ENCODE measurements at places on chromosomes 13 and 19.

DNA sequence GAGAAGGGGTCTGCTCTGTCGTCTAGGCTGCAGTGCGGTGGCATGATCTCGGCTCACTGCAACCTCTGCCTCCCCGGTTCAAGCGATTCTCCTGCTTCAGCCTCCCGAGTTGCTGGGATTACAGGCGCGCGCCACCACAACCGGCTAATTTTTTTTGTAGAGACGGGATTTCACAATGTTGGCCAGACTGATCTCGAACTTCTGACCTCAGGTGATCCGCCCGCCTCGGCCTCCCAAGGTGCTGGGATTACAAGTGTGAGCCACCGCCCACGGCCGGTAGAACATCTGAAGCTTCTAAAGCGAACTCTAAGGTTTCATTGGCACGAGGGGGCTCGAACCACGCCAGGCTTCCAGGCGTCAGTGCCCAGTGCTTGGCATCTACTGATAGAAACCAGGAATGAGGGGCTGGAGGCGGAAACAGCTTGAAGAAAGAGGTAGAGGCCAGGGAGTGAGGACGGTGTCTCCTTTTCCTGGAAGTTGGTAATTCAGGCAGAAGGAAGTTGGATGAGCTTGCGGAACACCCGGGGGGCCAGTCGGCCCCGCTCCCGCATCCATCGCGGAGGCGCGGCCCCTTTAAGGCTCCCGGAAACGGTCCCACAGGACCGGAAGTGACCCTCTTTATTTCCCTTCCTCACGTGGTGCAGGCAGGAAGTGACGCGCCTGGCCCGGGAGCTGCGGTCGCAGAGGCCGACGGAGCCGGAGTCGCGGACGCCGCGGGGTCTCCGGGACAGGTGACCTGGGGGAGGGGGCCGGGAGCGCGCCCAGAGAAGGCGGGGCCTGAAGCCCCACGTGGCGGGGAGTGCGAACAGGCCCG is at the start of gene CCDC9:
Gene CCDC9 (plus strand): TSS at position 647 of the 814 bp plus-strand sequence. CDS start 1,876 bp downstream, outside the sequence.
- DNase-seq, result peak; percentile 96

- DNase-seq, result no peak
These were observed 14.5 kb downstream of the KLK4 start for GRCh38 chr19:50896591-50897190.

GRCh38 chr13:105370011-105370650 is 1165.3 kb downstream of the EFNB2 start:
- DNase-seq, result no peak

- DNase-seq, result no peak
These were observed 198.6 kb downstream of the TEX29 start for GRCh38 chr13:111519041-111519440.

- no peak for DNase-seq
These were observed 3.0 kb upstream of the CCNP start for GRCh38 chr19:40229484-40229883.

GRCh38 chr19:14978161-14978776 is 1.4 kb downstream of the SLC1A6 start:
- no peak for DNase-seq

GRCh38 chr13:59356607-59357006 is 807.1 kb downstream of the DIAPH3 start:
- DNase-seq, result no peak

DNA sequence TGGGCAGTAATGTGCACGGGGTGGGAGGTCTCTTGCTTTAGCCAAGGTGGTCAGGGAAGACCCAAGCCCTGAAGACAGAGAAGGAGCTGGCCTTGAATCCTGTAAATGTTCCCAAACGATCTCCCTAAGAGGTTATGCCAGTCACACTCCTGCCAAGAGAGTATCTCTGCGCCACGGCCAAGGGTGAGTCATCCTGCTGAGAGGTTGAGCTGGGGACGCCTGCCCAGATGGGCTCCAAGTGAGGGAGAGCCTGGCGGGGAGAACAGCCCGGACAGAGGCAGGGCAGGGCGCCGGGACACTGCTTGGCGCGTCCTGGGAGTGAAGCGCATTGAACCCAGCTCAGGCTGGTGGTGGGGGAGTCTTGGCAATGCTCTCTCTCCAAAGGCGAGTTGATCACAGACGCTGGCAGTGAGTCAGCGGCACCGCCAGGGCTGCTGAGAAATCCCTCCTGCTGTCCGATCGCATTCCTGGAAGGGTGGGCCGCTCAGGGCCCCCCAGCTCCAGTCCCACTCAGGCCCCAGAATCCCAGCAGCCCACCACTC is 16.4 kb downstream of the SULT2B1 start:
- DNase-seq, result no peak

- DNase-seq, result no peak
These were observed 108.2 kb downstream of the SIPA1L3 start for GRCh38 chr19:38015216-38015615.

DNA sequence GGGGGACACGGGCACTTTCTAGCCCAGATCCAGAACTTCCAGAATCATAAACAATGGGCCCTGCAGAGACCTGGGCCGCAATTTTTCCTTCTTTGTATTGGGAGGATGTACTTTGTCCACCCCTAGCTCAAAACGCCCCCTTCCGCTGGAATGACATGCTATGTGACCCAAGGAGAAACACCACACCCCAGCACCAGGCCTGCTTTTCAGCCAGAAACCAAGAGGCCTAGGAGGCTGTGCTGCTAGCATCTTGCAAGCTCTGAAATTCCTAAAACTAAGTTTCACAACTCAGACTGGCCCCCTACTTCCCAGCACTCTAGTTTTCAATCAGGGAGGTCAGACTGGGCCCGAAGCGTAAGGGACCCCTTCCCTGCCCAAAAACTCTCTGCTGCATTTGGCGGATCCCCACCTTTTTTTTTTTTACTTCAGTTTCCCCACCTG is 538 bp downstream of the LSM4 start:
- peak; percentile 45 for DNase-seq

GRCh38 chr19:33252971-33253370 is 27.3 kb upstream of the SLC7A10 start:
- DNase-seq, result no peak

DNA sequence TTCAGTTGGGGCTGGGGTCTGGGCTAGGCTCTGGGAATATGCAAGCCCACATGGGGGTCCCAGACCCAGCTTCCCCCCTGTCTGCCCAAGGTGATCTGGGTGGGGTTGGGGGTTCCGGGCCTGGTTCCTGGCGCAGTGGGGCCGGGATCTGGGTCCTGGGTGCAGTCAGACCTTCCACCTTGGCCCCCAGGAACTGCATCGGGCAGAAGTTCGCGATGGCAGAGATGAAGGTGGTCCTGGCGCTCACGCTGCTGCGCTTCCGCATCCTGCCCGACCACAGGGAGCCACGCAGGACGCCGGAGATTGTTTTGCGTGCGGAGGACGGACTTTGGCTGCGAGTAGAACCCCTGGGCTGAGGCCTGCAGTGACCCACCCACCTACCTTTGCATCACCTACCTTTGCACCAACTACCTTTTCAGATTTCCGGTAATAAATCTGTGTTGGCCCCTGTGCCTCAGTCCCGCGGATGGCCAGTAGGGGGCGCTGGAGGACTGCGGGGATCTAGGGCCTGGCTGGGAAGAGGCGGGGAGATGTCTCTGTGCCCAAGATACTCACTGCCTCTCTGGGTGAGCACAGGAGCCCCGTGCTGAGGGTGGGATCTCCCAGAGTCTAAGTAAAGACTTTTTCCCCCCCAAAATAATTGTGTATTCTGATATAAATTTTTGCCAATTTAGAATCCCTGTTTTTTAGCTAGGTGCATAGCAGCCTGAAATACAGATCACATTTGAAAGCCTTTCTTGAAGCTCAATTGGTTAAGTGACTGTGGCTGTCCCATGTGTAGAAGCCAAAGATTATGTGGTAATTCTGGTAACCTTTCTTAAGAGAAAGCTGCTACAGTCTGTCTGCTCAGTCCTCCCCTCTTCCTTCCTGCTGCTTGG is 11.5 kb upstream of the CYP4F3 start:
- DNase-seq, result peak; percentile 90

DNA sequence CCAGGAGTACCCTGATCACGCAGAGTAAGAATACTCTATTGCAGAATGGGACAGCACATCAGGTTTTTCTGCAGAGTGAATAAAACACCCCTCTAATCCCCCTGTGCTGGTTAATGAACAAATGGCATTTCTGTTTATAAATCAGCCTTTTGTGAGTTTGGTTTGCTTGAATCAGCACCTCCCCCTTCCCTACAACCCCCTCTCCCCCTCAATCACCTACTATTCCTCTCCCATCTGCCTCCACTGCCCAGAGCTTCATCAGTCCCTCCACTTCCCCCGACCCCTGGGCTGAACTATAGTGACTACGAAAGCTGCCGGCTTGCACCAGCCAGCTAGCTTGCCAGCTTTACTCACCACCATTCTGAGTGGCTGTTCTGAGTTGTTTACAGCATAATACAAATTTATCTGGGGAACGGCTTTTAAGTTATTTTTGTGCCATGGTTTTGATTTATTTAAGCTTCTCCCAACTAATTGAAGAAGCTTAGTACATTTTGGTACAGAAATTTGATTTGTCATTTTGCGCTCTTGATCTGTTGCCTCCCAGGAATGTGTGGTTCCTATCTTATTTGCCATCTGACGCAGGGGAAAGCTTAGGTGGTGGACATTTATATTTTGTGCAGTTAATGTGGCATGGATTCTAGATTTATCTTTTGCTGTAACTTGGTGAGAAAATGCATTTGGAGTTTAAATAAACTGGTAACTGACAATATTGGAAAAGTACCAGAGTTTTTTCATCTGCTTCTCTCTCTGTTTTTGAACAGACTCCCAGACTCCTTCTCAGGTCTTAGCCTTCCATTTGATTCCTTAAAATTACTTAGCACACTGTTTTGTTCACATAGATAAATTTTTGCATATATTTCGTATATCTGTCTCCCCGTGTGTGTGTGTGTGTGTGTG is 41.7 kb upstream of the WDFY2 start:
- no peak for DNase-seq

- DNase-seq, result no peak
These were observed 10.9 kb upstream of the ADGRE5 start for GRCh38 chr19:14370169-14370939.

DNA sequence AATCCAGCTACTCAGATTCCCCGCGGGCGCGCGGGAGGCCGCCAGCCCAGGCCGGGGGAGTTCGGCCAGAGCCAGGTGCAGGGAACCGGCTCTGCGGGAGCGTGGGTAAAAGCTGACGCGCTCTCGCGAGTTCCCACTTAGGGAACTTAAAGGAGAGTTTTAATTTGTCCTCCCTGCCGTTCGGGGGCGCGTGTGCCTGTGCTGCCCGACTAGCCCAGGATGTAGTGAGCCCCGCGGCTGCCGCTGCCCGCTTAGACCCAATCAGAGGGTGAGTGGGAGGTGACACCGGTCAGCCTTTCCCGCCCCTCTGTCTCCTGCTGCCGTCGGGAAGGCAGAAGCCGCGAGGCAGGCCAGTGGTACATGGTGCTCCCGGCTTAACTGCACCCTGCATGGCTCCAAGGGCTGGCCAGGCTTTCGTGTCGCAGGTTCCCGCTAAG is 36.0 kb upstream of the NEK3 start:
- peak; percentile 64 for DNase-seq

- no peak for DNase-seq
These were observed 77.0 kb downstream of the CAB39L start for GRCh38 chr13:49366841-49367240.

DNA sequence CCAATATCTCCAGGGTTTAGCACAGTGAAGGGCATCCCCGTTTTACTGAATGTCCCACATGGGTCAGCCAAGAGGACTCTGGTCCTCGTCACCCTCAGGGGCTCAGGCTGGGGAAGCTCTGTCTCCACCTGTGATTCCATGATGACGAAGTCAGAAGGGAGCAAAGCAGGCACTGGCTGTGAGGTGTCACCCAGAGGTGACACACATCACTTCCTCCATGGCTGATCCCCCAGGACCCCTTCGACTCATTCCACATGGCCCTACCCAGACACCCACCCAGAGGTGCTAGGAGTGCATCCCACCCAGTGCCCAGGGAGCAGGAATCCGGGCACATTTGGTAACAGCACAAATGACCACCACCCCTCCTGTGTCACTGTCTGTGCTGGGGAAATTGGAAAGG is 145.2 kb upstream of the VSTM2B start:
- no peak for DNase-seq

DNA sequence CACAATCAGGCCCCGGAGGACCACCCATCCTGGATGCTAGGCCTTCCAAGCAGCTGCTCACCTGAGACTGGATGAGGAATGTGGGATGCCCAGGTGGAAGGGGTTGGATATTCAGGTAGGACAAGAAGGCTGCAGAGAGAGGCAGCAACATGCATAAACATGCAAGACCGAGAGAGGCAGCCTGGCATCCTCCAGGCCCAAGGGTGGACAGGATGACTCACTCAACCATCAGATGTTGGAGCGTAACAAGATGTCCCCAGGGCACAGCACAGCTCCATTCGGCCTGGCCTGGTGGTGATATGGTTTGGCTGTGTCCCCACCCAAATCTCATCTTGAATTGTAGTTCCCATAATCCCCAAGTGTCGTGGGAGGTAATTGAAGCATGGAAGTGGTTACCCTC is 10.0 kb upstream of the CABP5 start:
- DNase-seq, result no peak

DNA sequence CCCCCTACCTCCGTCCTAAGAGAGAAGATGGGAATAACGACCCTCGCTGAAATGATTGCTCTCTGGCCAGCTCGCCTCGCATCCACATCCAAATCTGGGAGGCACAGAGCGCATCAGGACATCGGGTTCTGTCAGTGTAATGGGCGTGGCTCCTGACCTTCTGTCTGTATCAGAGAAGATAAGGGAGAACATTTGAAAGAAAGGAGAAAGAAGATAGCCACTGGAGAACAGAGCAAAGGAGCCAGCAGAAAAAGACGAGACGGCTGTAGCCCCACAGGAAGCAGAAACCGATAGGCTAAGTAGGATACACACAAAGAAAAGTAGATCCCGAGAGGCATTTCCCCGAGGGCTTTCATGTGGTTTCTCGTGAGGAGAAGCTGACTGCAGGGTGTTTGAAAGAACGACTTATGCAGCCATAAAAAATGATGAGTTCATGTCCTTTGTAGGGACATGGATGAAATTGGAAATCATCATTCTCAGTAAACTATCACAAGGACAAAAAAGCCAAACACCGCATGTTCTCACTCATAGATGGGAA is 14.0 kb upstream of the GJB2 start:
- DNase-seq, result no peak

- DNase-seq, result no peak
These were observed 19.7 kb downstream of the ACOD1 start for GRCh38 chr13:76968041-76968440.
